Nucleus accumbens (tissue), 56 donors: ENCODE measurements at places on chromosomes 7 and 10.

DNA sequence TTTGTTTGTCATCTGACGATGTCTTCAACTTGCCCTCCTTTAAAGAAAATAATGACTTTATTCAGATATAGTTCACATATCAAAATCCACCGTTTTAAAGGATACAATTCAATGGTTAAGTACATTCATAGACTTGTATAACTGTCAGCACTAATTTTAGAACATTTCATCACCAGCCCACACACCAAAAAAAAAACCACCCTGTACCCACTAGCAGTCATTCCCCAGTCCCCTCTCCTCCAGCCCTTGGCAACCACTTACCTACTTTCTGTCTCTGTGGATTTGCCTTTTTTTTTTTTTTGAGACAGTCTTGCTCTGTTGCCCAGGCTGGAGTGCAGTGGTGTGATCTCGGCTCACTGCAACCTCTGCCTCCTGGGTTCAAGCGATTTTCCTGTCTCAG lies 5.3 kb upstream of the HILPDA start:
- DNase-seq: no peak

GRCh38 chr7:70599446-70600190 lies 532.3 kb upstream of the GALNT17 start:
- no peak for DNase-seq

DNA sequence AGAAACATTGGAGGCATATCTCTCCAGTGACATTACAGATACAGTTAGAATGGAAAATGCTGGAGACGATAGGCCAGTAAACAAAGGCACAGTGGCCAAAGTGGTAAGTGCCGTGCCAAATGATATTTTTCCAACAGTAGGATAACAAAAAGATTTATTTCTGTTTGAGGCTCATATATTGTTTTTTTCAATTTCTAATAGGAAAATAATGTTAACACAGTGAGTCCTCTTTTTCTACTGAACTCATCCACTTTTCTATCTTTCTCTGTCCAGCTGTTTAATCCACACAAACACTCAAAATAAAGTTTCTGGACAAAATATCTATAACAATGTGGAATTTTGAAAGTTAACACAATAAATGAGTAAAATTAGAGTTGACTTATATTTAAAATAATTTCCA lies 201.3 kb downstream of the SEMA3E start:
- DNase-seq: no peak

DNA sequence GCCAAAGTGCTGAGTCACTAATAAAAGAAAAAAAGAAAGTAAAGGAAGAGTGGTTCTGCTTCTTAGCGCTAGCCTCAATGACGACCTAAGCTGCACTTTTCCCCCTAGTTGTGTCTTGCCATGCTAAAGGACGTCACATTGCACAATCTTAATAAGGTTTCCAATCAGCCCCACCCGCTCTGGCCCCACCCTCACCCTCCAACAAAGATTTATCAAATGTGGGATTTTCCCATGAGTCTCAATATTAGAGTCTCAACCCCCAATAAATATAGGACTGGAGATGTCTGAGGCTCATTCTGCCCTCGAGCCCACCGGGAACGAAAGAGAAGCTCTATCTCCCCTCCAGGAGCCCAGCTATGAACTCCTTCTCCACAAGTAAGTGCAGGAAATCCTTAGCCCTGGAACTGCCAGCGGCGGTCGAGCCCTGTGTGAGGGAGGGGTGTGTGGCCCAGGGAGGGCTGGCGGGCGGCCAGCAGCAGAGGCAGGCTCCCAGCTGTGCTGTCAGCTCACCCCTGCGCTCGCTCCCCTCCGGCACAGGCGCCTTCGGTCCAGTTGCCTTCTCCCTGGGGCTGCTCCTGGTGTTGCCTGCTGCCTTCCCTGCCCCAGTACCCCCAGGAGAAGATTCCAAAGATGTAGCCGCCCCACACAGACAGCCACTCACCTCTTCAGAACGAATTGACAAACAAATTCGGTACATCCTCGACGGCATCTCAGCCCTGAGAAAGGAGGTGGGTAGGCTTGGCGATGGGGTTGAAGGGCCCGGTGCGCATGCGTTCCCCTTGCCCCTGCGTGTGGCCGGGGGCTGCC lies at the start of gene IL6:
Gene IL6, plus strand, starts transcription at position 294 of the 807 bp plus-strand sequence. Its CDS starts 63 bp downstream, at position 357.
- DNase-seq: peak; percentile 27

DNA sequence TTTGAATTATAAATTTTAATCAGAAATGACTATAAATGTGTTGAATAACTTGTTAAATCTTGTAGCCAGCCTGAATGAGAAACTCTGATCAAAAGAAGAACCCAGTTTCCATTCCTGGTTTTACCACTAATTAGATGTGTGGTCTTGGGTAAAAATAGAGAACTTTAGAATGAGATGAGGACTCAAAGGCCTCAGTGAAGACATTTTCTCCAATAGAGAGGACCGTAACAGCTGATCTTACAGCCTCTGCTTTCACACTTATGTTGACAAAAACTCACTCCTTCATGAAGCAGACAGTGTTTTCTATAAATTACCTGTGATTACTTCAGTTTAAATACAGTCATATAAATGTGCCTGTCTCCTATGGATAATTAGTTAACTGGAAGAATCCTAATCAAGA lies 200.1 kb upstream of the MEOX2 start:
- DNase-seq: no peak

GRCh38 chr10:3712707-3713106 lies 72.3 kb downstream of the KLF6 start:
- DNase-seq: no peak

DNA sequence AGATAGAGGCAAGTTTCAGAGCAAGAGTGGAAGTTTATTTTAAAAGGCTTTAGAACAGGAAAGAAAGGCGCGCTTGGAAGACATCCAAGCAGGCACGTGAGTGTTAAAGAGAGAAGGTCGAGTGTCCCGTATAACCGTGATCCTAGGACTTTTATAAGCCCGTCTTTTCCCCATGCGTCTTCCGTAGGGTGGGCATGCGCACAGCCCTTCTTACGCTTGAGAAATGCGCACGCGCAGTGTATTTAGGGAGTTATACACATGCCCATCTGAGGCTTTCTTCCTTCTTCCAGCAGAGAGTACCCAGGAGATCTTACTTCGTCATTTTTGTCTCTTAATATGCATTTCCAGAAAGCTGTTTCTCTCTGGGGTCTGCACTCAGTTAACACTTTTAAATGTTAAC lies 52.4 kb downstream of the CALD1 start:
- no peak for DNase-seq

DNA sequence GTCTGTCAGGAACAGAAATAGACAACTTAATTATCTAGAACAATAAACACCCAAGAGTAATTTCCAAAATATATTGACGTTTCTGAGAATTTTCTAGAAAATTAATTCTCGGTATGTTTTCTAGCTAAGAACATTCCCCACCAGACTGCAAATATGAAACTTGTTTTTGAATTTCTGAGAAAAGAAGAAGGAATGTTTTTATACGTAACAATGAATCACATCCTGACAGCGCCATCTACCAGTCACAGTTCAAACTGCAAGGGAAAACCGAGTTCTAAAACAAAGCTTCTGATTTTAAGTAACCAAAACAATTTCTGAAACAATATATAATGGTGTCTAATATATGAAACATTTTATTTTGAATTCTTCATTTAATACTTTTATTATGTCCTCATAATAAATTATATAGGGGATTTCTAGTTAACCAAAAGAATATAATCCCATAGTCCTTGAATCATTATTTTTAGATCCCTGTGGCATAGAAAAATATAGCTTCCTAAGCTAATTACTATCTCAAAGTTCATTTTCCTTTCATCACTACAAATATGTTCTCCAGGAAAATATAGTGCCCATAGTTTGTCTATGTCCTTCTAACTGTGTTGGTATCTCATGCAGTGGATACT lies 34.5 kb upstream of the MEOX2 start:
- DNase-seq: no peak

GRCh38 chr10:50410066-50410811 lies 158.9 kb upstream of the ASAH2 start:
- DNase-seq: no peak

GRCh38 chr7:25752154-25752553 lies 399.8 kb upstream of the NFE2L3 start:
- no peak for DNase-seq

- no peak for DNase-seq
Observed at GRCh38 chr10:71141528-71141927, 70.8 kb upstream of the UNC5B start.

DNA sequence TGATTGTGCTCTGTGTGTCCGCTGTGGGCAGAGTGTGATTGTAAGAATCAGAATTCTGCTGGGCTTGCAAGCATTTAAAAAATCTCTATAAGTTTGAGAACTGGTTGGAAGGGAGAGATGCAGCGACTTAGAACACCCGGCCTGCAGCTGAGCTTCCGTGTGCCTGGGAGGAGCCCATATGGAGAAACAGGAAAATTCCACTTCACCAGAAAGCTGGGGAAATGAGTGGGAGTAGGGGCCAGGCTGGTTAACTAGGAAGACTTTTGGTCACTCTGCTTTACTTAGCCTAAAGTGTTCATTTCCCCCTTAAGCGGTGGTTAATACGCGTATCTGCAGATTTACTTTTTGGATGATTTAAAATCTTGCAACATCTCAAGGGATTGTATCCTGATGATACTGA lies 72.2 kb downstream of the TCF7L2 start:
- no peak for DNase-seq

GRCh38 chr7:123628829-123629228 lies 26.8 kb upstream of the LMOD2 start:
- no peak for DNase-seq

GRCh38 chr10:55353414-55353813 lies 552.4 kb upstream of the PCDH15 start:
- no peak for DNase-seq

GRCh38 chr10:96683065-96683464 lies 37.2 kb downstream of the PIK3AP1 start:
- DNase-seq: no peak

DNA sequence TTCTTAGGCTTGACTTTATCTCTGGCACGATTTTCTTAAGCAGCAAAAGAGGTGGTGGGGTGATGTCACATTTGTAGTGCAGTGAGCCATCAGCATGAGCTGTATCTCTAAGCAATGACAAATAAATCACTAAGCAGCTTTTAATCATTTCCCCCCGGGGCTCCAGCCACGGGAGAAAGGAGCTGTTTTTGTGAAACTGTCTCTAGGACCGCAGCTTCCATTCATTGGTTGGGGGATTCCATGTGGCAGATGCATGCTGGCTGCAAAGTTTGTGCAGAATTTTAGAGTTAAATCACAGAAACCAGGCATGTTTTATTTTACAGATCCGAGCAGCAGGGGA lies 464 bp downstream of the KIAA1217 start:
- DNase-seq: no peak

- DNase-seq: no peak
Observed at GRCh38 chr7:108073305-108074070, 56.7 kb downstream of the LAMB4 start.

DNA sequence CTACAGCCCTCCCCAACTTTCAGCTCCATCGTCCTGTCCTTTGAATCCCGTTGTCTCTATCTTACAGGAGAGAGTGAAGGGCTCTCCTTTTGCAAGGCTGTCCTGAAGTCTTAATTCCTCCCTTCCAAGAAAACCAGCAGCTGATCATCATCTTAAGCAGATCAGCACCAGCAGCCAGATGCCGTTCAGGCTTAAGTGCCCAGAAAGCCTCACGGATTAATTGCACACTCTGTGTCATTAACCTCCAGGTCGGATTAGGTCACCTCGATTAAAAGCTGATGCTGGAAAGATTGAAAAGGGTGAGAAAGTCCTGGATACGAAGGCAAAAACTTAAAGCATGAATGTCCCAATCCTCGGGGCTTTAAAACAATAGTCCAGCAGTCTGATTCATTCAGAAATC lies 24.8 kb upstream of the ADARB2 start:
- DNase-seq: no peak

DNA sequence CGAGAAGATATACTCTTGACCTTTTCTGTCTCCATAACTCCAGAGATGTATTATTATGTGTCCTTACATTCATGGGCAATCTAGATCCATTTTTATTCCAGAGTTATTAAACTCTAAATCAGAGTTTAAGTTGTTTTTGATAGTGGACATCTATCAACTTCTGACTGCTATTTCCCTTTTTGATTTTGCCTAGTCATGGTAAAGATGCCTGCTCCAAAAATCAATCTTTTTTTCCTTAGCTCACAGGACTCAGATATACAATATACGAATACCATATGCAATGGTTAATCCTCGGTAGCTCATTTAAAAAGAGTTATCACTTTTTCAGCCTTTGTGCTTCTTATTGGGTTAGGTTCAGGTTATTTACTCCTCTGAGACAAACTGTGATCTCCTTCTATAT lies 15.8 kb upstream of the ZEB1 start:
- no peak for DNase-seq

DNA sequence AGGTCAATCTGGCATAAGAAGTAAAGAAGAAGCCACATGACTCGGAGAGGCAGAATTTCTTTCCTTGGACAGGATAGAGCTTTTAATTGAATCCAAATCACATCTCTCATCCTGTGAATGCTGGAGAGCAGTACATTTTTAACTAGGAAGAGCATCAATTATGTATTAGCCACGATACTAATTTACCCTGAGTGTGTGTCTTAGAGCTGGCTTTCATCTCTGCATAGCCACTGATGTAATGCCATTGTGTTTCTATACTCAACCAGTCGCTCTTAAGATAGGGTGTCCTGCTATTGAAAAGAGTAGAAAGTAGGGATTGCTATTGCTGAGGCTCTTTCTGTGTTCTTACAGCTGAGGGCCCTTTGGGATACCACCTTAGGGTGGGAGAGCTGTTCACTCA lies 280.3 kb downstream of the AUTS2 start:
- DNase-seq: no peak

DNA sequence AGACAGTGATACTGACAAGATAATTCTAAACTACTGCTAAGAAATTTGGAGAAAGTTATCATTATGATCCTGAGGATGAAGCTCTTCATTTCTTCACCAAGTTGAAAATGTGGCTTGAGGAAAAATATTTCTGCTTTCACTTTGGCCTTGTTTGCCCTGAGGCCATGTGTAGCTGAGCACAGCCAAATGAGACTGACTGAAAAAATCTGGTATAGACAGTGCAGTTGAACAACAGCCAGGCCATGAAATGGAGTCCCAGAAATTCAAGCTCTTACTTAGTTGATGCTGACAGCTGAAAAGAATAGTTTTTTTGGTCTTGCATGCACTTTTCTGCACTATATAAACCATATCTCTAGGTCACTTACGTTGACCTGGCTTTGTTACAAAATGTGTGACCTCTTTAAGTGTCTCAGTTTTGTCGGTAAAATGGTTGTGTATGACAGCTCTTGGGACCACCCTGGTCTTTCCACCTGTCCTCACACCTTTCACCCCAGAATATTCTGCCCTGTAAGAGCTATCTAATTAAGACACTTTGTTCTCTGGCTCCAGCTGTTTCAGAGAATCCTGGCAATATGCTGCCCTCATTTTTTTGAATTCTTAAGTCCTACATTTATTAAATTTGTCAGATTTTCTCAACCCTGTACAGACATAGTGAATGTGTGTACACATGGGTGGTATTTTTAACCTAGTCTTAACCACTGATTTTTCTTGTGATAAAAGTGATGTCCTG lies 91.3 kb downstream of the CD36 start:
- DNase-seq: no peak
